ENCODE measurements at places on chromosomes 13 and 19.

- no peak for DNase-seq
Observed at GRCh38 chr13:27617881-27618321, 2.4 kb downstream of the LNX2 start.

DNA sequence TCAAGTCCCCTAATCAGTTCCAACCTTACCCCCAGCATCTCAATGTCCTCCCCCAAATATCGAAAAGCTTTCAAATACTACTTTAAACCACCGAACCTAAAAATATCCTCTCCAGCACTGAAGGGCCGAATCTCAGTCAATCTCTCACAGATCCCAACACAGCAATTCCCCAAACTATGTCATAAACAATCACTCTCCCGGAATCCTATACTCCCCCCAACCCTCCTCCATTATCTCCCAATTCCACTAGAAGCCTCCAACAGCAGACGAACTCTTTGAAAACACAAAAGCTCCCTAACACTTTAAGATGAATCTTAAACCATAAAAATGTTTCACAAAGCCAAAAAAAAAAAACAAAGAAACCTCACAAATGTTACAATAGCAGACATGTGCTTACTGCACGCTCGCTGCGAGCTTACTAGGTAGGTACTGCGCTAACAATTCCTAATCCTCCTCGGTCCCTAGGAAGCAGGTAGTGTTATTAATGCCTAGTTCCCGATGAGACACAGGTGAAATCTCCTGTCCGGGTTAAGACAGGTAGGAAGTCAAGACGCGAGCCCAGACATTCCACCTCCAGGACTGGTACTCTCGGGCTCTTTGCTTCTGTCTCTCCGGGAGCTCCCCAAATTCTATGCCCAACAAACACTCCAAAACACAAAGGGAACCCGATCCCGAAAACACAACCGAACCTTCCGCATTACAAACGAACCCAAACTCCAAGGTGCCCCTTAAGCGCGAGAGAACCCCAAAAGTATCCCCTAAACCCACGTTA is 14.2 kb downstream of the FBXO46 start:
- DNase-seq, result no peak

DNA sequence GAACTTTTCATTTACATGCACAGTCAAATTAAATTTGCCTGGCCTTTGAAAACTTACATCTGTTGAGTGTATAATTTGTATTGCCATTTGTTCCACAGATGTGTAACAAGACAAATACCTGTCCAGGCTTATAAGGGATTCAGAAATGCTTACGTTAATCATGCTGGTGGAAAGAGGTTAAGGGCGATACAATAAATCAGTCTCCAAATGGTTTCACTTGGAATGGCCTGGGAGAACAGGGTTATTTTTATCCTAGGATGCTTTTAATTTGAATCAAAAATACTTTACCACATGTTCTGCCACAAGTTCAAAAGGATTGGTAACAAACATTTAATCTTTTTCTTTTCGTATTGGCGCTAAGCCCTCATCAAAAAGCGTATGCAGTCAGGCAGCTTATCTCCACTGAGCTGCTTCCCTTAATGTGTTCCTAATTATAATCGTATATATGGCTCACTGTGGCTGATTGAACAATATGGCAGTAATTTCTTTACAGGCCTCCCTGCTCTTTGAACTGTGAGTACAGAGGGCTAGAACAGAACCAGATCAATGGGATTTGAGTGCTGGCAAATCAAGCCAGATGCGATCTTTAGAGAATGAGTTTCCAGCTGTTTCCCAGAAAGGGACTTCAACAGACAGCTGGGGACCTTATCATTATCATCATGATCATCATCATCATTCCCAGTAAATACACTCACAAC is 425.7 kb downstream of the SPRY2 start:
- DNase-seq, result no peak

GRCh38 chr13:109819874-109820273 is 33.5 kb upstream of the IRS2 start:
- no peak for DNase-seq

GRCh38 chr19:13964776-13965175 is 12.5 kb downstream of the DCAF15 start:
- no peak for DNase-seq

DNA sequence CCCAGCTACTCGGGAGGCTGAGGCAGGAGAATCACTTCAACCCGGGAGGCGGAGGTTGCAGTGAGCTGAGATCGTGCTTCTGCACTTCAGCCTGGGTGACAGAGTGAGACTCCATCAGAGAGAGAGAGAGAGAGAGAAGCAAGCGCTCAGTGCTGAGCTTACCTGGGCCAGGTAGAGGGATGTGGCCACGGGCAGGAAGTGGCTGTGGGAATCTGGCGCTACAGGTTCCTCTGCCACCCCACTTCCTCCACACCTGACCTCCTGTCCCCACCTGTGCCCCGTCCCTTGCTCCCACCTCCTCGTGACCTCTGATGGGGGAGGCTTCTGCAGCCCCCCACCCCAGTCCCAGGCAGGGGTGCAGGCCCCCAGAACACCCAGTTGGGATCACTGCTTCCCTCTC is 1.0 kb upstream of the NCCRP1 start:
- DNase-seq, result no peak

DNA sequence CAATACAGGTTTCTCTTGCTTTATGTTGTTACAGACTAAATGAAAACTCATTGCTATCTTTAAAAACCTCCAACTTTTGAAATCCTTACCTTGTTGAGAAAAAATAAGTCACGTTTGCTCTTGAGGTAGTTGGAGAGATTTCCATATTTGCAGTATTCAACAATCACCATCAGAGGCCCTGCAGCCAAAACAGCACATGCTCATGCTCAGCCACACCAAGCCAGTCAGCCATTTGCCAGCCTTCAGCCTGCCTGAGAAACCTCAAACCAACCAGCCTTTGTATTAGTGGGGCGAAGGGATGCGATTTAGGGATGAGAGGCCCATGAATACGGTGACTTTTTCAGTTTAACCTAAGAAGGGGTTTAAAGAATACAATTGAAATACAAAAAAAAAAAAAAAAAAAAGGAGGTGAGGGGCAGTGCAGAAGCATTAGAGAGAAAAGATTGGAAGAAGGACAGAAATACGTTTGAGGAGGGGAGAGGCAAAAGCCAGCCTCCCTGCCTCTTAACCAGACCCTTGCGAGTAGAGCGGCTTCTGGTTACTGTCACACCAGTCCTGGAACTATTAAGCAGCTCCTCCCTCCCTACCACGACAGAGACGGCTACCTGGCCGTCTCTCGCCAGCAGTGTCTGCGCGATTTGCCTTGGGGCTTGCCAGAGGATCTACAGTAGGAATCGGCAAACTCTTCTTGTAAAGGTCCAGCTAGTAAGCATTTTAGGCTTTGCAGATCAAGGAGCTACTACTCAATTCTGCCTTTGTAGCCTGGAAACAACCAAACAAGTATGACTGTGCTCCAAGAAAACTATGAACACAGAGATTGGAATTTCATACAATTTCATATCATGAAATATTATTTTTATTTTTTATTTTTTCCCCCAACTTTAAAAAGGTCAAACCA is 167.3 kb downstream of the FLT1 start:
- DNase-seq, result no peak

DNA sequence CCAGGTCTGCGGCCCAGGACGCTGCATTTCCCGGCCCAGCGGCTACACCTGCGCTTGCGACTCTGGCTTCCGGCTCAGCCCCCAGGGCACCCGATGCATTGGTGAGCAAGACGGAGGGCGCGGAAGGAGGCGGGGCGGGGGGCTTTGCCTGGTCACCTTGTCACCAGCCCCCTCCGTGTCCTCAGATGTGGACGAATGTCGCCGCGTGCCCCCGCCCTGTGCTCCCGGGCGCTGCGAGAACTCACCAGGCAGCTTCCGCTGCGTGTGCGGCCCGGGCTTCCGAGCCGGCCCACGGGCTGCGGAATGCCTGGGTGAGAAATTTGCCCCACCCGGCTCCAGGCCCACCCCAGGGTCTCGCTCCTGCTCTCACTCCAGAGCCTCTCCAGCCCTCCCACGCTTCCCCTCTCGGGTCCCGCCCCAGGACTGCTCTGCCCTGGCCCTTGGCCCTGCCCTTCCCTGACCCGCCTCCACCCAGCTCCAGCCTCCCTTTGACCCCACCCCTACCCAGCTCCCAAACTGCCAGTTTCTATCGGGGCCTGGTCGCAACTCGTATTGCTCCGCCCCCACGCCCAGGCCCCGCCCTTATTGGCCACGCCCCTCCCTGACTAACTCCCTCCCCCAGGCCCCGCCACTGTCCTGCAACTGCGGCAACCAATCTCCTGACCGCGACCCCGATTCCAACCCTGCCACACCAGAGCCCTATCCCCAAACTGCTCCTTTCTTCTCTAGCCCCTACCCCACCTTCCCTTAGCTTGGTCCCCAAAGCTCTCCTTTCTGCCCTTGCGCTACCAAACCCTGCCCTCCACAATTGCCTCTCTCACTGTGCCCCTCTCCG is 8.6 kb downstream of the LTBP4 start:
- DNase-seq, result peak; percentile 64

DNA sequence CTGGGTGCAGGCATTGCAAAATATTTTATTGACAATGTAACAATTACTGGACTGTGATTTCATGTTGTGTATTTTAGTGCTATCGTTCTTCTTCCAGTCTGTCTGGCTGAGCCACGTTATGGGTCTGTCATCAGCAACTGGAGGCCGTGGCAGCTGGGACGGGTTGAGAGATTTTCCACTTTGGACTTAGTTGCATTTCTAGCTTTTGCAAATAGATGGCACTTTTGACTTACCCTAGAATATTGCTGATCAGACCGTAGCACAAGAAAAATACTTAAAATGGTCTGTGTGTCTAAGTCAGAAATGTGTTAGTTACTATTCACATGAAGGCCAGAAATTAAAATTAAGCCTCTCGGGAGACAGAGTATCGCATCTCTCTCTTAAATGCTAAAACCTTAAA is 211.1 kb downstream of the TEX29 start:
- DNase-seq, result no peak

- no peak for DNase-seq
Observed at GRCh38 chr13:37627428-37627827, 28.9 kb upstream of the POSTN start.

GRCh38 chr13:72029981-72030380 is 163.0 kb upstream of the DACH1 start:
- no peak for DNase-seq
